GM04503 (cell line): ENCODE measurements at places on chromosomes 2 and 18.

DNA sequence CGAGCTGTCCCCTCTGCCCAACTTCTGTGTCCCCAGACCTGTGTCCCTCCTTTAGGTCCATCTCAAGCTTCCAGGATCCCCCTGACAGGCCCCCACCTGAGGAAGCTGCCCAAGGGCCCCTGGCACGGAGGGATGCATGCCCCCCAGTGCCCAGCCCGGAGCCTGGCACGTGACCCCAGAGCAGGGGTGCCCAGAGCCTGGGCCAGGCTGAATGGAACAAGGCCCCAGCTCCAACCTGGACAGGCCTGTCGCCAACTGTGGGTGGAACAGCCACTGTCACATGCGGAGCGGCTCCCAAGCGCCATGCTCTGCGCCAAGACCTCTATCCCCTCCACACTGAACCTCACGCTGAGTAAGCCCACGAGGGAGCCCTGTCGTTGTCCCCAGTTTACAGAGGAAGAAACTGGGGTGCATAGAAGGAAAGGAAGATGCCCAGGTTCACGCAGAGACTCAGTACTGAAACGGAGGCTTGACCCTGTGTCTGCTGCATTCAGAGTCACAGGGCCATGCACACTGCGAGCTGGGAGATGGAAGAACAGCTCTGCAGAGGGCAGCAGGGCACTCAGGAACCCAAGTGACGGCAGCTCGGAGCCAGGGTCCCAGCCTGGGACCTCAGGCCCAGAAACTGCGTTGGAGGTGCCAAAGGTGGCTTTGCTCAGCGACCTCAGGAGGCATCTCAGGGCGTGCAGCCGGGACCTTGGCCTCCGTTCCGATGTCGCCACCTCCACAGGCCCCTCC, 5.5 kb upstream of the ECEL1 start:
- DNase-seq = no peak

GRCh38 chr2:232323328-232323650, 55.3 kb upstream of the ALPP start:
- DNase-seq = no peak

GRCh38 chr2:172205292-172205691, 102.6 kb upstream of the DLX2 start:
- no peak for DNase-seq

DNA sequence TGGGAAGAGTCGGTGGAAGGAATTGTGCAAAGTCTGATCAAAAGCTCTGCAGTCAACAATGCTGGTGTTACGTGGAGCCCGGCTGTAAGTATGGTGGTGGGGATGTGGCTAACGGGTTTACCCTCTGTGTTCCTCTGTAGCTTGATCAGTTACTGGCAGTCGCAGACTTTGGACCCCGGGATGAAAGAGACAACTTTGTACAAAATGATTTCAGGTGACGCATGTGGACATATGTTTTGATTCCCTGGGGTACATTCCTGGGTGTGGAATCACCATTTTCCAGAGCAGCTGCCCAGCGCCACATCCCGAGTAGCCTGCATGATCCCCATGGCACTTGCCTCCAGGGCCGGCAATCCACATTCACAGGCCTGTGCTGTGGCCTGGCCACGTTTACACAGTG, 9.8 kb downstream of the RBFA start:
- DNase-seq = no peak

- DNase-seq = no peak
Measured at GRCh38 chr2:32506446-32506845, 121.4 kb upstream of the TTC27 start.

DNA sequence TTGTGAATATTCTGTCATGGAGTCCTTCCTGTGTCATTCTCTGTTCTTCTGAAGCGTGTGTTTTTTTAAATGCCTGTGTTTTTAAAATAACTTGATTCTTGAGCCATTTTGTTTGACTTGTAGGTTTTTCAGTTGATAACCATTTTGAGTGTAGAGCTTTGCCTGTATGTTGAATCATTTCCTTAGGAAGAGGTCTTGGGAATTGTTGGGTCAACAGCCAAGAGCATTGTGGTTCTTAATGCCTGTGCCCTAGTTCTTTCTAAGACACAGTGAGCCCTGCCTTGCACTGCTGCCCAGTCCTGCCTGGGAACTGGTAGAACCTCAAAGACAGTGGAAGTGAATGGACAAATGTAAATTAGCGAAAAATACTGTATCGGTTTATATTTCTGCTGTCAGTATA, 25.9 kb downstream of the RAB12 start:
- DNase-seq = no peak

DNA sequence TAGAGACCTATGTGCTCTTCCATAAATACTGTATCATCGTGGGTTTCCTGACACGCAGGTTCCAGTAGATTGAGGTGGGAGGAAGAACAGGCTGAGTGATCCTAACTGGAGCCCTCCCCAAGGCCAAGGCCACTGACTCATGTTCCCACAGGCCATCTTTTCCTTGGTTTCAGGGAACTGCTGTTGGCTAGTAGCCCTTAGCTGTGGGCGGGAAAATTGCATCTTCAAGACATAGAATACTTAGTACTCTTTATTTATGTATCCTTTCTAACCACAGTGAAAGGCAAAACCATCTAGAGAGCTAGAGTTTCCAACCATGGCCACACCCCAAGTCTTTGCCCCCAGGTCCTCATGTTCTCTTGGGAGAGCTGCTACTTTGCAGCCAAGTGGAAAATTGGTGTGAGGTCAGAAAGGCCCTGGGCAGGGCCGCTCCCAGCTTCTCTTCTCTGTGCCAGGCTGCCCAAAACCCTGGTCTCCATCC, 55.9 kb downstream of the COPS8 start:
- peak; percentile 69 for DNase-seq

DNA sequence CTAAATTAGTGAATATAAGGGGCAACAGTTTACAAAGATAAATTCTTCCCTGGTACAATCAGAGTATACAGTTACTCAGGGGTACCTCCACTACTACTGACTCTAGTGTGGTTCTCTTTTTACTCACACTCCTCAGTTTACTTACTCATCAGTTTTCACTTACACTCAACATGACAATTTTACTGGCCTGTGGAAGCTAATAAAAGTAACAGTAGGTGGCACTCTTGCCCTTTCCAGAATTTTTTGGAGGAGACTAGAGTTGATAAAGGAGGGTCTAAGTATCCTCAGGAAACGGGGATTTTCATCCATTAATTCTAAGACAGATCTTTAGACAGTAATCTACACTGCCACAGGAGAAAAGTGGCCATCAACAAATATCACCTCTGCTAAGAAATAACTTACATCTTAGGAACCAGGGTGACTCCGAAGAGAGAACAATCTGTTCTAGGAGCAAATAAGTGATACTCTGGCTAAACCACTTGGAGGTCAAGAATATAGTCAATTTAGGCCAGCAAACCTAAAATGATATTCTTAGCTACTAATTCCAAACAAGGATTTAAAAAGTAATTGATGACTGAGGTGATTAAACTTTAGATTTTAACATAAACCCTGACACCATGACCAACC, 61.3 kb downstream of the ATL2 start:
- no peak for DNase-seq

DNA sequence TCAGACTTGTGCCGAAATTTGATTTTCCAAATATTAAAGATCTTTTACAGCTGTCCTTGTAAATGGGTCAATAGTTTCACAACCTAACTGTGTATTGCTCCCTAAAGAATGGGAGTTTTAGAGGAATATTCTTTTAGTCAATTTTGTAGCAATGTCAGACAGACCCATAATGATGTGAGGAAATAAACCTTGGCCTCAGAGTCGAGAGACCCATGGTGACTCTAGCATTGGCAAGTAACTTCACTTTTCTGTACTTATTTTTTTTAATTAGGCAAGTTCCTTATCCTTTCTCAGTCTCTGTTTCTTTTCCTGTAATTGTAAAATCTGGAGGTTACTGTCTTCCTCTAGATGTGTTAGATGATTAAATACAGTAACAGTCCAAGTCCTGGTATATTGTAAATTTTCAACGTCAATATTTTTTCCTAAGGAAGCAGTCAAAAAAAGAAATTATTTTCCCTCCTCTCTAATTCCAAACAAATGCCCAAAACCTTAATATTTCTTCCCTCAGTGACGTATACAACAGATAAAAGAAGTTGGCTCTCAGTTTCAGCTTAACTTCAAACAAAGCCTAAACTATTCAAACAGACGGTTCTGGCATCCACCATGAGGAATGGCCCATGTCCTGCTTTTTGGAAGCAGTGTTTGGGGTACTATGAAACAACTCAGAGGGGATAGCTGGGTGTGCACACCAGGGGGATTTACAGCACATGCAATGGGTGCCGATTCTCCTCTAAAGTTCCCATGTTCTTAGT, 466.7 kb downstream of the TNS1 start:
- no peak for DNase-seq

- DNase-seq = peak; percentile 1
Measured at GRCh38 chr2:137865954-137866540, 98.2 kb upstream of the HNMT start.

DNA sequence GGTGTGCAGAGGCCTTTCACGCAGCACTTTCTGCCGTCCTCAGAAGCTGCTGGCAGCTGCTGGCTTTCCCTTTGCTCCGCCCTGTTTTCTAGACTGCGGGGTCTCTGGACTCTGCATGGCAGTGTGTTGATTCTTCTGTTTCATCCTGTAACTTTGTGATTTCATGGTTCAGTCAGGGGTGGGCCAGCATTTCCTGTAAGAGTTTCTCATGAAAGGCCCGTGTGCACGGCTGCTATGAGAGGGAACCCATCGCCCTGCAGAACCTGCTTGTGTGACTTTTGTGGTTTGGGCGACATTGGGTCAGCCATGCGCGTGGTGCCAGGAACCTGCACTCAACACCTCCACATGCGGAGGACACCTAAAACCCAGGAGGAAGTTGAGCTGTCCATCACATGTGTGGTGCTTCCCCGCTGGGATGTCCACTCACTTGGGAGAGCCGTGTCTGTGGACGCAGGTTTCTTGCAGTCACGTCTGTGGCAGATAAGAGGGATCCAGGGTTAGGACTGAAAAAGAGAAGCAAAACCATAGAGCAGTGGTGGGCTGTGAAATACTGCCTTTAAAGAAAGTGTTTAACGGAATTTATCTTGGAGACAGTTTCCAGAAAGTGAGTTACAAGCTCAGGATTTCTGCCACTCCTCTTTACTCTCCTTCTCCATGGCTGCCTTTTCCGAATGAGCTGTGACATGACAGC, 167.3 kb upstream of the ALKAL2 start:
- DNase-seq = no peak

DNA sequence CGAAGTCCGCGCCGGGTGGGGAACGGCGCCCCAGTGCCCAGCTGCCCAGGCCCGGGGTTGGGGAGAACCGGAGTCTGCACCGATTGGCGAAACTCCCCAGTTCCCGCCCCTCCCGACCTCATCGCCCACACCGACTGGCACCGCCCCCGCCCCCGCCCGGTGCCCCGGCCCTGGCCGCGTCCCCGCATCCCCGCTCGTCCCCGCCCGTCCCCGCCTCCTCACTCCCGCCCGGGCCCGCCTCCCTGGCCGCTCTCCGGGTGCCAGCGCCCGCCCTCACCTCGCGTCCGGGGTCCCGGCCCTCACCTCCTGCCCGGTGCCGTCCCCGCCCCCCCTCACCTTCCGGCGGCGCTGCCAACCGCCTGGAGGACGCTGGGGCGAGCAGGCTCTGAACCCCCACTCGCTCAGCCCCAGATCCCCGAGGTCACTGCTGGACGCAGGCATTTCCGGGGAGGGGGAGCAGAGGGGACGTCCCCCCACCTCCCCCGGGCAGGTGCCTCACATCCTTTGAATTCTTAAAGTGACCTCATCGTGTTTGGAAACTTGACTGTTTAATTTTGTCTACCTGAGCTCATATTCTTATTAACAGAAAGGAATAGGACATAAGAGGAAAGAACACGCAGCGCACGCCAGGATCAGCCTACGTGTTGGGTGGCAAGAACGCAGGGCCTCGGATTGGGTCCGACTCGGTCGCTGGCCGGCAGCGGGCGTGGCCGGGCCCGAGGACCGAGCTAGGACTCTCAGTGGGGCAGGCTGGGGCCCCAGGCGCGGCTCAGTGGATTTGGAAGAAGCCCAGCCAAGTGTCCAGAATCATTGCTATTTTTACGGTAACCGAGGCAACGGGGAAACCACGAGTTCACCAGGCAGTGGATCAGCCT, at the start of gene FAM110C:
Gene FAM110C, minus strand, starts transcription at position 35 of the 875 bp plus-strand sequence. CDS start 120 bp downstream, outside the sequence.
- no peak for DNase-seq

GRCh38 chr2:57884281-57884680, 162.3 kb upstream of the VRK2 start:
- no peak for DNase-seq

DNA sequence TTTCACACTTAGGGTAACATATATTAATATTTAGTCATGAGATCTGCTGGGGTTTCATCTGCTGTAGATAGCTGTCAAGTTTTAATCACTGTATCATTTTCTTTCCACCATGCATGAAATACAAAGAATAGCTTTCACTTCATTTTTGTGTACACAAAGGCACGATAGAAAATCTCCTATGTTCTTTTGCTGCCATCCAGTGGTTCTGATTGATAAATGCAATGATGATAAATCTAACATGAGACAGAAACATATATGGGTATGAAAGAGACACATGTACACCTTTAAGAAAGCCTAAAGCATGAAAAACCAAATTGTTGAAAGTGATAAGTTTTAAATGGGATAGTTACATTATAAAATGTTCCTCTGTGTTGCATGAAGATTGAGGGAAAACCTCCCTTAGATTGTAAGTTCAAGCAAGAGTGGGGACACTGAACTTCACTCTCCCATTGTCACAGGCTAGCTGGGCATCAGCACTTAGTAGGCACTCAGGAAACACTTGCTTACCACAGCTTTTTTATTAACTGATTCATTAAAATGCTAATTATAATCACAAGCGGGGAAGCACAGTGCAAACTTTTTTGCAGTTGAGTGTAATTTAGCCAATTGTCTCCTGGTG, 31.2 kb downstream of the C1D start:
- DNase-seq = no peak

- DNase-seq = no peak
Measured at GRCh38 chr18:63422864-63423304, 608 bp upstream of the VPS4B start.

DNA sequence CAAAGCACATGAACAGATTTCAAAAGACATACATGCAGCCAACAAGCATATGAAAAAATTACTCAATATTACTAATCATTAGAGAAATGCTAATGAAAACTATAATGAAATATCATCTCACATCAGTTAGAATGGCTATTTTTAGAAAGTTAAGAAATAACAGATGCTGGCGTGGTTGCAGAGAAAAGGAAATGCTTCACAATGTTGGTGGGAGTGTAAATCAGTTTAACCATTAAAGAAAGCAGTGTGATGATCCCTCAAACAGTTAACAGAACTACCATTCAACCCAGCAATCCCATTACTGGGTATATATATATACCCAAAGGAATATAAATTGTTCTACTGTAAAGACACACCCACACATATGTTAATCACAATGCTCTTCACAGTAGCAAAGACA, 117.7 kb upstream of the SETBP1 start:
- no peak for DNase-seq

GRCh38 chr2:30476636-30477035, 29.6 kb downstream of the LCLAT1 start:
- no peak for DNase-seq

DNA sequence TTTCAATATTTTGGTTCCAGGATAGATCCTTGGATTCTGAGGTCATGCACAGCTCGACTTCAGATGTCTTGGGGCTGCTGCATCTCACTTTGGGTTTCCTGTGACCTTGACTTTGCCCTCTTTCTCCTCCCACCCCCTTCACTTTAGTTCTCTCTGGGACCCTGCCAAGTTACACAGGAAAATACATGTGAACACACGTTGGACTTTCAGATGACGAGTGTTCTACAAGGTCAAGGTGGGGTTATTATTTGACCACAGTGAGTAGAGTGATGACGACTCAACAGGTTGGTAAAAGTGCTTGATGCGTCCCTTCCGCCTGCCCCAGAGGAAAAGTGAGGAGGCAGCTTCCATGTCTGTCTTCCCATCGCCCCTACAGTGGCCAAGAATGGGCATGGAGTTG, 122.4 kb upstream of the SMAD2 start:
- no peak for DNase-seq
